ENCODE measurements at places on chromosomes 11 and 22. TPM values are rescaled to one million over a fixed set of nuclear protein-coding genes. Genes with fewer than 3 reads are reported as not detected.

Gene DDIAS
- total RNA-seq = 13.3 TPM

Gene IGLL1
- total RNA-seq = not detected

Gene PRODH
- 0.89 TPM for total RNA-seq

Gene POU2AF3
- 1.00 TPM for total RNA-seq

Gene C22orf42
- not detected for total RNA-seq

Gene SCN4B
- total RNA-seq = not detected

Gene SAA1
- 1.6 TPM for total RNA-seq

Gene VPREB1
- not detected for total RNA-seq

Gene KRTAP5-10
- total RNA-seq = not detected

Gene PDGFB
- total RNA-seq = 4.3 TPM

Gene BDNF
- total RNA-seq = 6.3 TPM

Gene PI4KA
- total RNA-seq = 17.7 TPM

Gene KCNJ11
- 1.3 TPM for total RNA-seq

All from A549 treated with GW870086 at 1 μM for 4 hours (cell line).